ENCODE measurements at places on chromosomes 13 and 19.

GRCh38 chr13:98415326-98416070, 161.4 kb downstream of the STK24 start:
- H3K27ac ChIP-seq, result no peak overlapping the region
- no peaks in the 10 kb centered on the region for H3K36me3 ChIP-seq
- H3K27me3 ChIP-seq, result peaks cover 2% of the 10 kb centered on the region
- H3K4me3 ChIP-seq, result no peak overlapping the region
- peaks cover 7% of the 10 kb centered on the region for H3K4me1 ChIP-seq

GRCh38 chr13:93017493-93018112, 209.0 kb upstream of the GPC6 start:
- H3K27ac ChIP-seq, result no peak overlapping the region
- no peak for DNase-seq
- no peaks in the 10 kb centered on the region for H3K4me1 ChIP-seq
- no peaks in the 10 kb centered on the region for H3K27me3 ChIP-seq
- H3K36me3 ChIP-seq, result no peaks in the 10 kb centered on the region

DNA sequence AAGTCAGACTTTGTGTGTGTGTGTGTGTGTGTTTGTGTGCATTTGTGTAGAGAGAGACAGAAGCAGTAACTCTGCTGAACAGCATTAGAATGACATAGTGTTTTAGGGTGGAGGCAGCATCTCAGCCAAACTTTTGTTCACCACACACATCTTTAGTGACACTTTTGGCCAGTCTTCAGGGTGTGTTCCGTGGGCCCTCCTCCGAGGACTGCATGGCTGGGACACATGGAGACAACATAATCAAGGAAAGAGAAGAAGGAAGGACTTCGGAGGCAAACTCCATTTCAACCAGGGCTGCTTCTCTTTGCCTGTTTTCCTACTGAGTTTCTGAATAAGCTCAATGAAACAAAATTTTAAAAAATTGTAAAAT, 205.1 kb downstream of the LHFPL6 start:
- H3K27ac ChIP-seq, result no peak overlapping the region
- DNase-seq, result no peak
- H3K36me3 ChIP-seq, result no peaks in the 10 kb centered on the region

- H3K4me1 ChIP-seq, result peaks cover 17% of the 10 kb centered on the region
- no peak overlapping the region for H3K4me3 ChIP-seq
- DNase-seq, result no peak
- H3K27ac ChIP-seq, result no peak overlapping the region
- H3K27me3 ChIP-seq, result no peaks in the 10 kb centered on the region
- no peaks in the 10 kb centered on the region for H3K36me3 ChIP-seq
Observed at GRCh38 chr19:43433689-43434088, 19.0 kb downstream of the TEX101 start.
